ENCODE measurements at places on chromosomes 3 and 15.

DNA sequence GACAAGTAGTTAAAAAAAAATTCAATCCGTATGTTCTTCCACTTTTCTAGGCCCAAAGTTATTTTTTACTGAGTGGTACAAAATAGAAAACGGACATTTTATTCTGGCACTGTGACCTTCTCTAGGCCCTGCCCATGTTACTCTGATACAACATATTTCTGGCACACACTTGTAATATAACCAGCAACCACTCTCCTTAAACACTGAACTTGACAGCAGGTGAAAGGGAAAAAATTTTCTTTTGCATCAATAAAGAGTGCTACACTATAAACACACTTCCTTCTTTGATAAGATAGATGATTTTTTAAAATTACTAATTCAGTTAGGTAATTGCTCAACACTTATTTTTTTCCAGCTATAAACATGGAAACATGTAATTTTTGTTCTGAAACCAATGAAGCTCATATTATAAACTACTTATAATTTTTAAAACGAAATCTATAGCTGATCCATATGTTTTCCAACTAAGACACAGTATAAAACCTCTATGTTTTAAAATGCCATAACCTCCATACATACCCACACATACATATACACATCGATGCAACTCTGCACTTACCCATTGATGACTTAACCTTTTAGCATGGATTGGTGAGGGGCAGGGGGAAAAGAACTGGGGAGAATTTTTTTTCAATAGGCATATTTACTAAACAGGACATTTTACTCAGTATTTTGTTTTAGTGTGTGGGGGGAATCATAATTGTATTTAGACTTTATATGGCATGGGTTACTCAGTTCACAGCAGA is 5.3 kb upstream of the CTNNB1 start:
- peak; percentile 40 for DNase-seq

- DNase-seq = no peak
Observed at GRCh38 chr3:63047068-63047467, 171.9 kb upstream of the CADPS start.

DNA sequence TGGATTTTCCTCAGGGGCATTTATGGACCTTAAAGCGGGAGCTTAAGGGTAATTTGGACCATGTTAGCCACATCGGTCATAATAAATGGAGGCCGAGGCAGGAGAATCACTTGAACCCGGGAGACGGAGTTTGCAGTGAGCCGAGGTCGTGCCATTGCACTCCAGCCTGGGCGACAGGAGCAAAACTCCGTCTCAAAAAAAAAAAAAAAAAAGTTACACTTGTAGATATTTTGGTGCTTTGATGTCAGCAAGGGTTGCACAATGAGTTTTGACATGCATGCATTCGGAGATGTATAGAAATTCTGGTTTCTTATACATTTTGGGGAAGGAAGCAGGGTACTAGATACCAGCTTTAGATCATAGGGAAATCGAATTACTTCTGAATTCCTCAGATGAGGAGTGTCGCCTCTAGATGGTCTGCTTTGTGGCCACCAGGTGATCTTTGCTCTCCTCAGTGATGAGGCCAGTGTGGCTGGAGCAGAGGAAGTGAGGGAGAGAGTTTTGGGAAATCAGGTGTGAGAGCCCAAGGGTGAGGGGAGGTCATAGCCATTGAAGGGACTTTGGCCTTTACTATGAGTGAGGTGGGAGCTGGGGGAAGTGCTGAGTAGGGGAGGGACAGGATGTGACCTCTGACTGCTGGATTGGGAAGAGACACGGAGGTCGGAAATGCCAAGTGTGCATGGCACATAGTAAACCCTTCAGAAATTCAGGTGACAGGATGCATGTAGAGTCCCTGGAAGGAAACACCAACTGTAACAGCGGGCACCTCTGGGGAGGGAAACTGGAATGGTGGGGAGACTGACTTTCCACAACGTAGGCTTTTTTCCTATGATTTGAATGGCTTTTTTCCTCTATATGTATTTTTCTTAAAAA is 8.4 kb upstream of the RBSN start:
- DNase-seq = no peak

DNA sequence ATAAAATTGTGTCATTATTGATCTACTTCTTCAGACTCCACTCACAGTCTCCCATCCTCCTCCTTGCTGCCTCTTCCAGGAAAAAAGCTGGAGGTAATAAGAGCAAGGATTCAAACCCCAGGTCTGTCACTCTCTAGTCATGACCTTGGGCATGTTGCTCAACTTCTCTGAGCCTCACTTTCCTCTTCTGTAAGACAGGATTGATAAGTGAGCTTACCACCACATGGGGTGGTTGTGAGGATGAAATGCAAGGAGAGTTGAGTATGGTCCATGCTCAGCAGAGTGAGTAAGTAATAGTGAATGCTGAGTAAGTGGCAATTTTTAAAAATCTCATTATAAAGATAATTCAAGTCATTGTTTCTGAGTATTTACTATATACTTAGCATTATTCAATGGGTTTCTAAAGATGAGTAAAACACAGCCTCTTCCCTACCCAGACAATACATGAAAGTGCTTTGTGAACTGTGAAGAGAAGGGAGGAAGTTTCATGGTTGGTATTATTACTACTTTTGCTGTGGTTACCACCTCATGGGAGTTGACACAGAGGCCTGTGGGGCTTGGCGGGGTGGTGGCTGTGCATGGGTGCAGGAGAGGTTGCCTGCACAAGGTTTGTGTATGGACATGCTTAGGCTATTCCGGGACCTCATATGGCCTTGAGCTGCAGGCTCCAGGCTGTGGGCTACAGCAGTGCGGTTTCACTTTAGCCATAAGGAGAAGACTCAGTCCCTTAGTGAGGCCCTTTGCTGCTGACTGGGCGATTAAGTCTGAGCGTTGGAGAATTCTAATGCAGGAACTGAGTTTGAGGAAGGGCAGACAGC is 30.0 kb downstream of the SLC6A11 start:
- no peak for DNase-seq

- DNase-seq = peak; percentile 47
Observed at GRCh38 chr3:146187334-146187950, 26.5 kb upstream of the PLOD2 start.

DNA sequence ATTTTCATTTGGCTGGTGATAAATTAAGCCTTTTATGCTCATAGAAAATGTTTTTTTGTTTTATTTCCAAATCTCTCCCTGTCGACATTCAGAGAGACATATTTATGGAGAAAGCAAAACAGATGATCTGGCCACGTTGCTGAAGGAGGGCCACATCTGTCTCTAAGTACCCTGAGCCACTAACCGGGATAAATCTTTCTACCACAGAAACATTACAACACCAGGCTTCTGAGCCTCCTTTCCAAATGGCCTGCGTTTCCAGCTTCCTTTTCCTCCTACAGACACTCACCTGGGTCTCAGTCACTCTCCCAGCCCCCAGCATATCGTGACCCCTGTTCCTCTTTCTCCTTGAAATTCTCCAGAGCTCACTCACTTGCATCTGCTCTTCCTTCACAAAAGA is 161.0 kb downstream of the ARRDC4 start:
- DNase-seq = no peak

GRCh38 chr3:148723631-148724030 is 25.9 kb downstream of the AGTR1 start:
- DNase-seq = no peak

- DNase-seq = no peak
Observed at GRCh38 chr15:88238618-88239430, 17.7 kb downstream of the NTRK3 start.

DNA sequence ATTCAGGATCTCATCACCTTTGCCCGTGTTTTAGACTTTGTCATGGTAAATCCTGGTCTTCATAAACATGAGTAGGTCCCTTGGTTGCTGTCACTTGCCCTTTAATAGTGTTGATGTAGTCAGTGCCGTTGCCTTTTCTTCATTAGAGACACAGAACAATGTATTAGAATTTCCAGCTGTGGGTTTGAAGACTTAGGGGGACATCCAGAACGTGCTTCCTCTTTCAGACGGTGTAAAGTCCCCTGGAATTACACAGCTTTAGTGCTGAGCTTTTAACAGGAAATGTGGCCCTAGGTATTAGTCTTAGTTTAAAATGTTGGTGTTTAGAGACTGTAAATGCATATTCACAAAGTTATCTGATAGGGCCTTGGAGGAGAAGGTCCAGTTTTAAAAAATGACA is 8.8 kb upstream of the LRCH3 start:
- DNase-seq = no peak

GRCh38 chr15:57033715-57034439 is 115.4 kb downstream of the TCF12 start:
- no peak for DNase-seq

- DNase-seq = no peak
Observed at GRCh38 chr3:16899919-16900318, 15.2 kb downstream of the PLCL2 start.

- no peak for DNase-seq
Observed at GRCh38 chr15:64476550-64476949, 16.2 kb downstream of the ZNF609 start.

GRCh38 chr3:147130461-147130860 is 275.9 kb downstream of the ZIC4 start:
- DNase-seq = no peak

GRCh38 chr3:197376735-197377555 is 78.5 kb upstream of the DLG1 start:
- no peak for DNase-seq

DNA sequence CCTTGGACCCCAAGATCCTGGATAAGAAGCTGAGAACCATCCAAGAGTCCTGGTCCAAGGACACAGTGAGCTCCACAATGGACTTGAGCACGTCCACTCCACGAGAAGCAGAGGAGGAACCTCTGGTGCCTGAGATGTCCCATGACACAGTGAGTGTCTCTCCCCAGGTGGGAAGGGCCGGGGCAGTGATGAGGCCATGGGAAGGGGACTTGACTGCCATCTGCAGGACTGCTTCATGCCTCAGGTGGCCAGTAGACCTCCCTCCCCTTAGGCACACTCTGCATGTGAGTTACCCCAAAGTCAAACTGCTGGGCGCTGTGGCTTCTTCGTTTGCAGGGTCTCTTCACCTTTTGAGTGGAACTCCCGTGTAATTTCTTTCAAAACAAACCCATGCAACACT is 59.7 kb downstream of the CCDC33 start:
- DNase-seq = no peak

- no peak for DNase-seq
Observed at GRCh38 chr3:29307295-29307694, 26.4 kb downstream of the RBMS3 start.

- DNase-seq = no peak
Observed at GRCh38 chr3:110157221-110157620, 819.9 kb upstream of the DPPA4 start.

DNA sequence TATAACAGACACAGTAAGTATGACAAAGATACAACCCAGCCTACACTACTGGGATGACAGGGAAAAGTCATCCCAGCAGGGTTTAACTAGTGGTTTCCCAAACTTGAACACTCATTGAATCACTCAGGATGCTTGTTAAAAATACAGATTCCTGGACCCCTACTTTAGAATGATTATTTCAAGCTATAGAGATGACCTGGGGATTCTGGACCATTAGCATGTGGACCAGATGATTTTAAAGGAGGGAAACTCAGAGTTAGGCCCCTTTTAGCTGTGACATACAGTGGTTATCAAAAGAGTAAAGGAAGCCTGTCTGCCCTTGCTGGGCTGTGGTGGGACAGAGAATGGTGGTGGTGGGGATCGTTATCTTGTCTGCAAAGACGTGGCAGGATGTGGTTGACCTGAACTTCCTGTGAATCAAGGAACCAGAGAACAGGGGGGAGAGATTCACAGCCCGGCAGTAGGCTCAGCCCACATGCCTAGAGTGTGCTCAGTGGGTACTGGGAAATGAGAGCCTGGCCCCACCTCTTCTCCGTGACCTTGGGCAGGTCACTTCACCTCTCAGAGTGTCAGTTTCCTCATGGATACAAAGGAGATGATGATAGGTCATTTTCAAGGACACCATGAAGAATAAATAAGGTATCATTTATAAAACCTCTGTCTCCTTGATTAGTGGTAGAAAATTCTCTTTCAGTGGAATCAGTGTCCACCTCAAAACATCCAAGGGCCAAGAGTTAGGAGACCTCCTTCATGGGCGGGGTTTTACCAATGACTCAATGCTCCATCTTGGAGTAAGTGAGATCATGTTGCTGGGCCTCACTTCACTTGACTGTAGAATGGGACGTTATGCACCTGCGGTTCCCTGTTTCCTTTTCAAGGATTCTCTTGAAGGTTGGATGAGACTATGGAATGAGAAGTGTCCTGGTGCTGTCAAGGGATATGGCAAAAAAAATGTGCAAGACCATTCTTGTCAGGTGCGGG is 306.5 kb downstream of the RPLP1 start:
- DNase-seq = no peak

DNA sequence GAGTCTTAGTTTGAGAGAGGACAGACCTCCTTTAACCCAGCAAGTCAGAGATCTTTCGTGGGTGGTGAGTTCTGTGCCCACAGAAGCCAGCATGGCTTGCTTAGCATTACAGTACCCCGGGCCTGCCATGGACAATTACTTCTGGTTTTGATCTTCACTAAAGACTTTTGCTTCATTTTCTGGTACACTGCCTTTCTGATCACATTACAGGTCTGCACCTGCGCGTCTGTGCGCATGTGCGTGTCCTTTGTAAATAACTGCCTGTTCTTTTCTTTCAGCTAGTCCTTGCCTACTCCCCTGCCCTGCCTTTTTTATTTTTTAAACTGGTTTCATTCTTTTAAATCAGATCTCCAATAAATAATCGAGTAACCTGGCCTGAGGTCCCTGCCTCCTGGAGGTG is 57.1 kb upstream of the CMTM8 start:
- no peak for DNase-seq

GRCh38 chr3:45760878-45761711 is 35.2 kb downstream of the SLC6A20 start:
- peak; percentile 43 for DNase-seq

GRCh38 chr3:114600571-114600970 is 306.7 kb downstream of the TIGIT start:
- no peak for DNase-seq

DNA sequence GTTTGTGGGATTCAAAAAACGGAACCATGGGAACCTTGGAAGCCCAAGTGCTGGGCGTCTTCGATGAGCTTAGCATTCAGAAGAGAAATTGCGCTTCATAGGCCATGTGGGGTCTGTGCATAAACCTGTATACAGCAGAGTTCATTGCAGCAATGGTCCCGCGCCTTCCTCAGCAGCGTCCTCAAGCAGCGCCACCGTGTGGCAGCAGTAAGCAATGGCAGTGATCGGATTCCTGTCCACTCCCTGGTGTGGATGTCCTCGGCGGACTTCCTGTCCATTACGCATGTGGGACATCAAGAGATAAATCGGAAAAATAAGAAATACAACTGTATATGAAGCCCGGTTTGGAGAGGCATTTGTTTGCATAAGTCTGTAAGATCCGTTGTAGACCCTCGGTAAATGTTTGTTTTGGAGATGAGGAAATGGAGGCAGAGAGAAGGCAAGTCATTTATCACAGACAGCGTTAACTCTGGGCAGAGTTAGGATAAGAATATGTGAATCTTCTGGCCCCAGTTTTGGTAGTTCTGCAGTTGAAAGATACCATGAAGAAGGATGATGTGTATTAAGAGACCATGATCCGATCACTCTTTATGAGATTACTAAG is 57.7 kb downstream of the CNTN4 start:
- DNase-seq = no peak

DNA sequence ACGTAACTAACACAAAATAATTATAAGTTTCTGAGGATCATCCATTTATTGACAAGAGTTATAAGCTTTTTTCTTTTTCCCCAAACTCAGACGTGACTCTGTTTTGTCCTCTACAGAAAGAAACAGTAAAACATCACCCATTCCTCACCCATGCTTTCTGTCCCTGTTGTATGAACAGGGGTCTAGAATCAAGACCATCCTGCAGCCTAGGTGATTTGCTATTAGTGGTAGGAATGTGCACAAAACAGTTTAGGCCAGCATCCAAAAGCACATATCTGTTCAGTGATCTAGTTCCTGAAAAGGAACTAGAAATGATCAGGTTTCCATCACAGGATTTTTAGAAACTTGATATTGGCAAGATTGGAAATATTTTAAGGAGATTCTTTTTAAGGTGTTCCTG is 527.6 kb downstream of the SOX2 start:
- no peak for DNase-seq

All from NCI-H1105 treated with DMSO at 0.1 percent for 48 hours (cell line).